Stimulated activated CD8-positive, alpha-beta memory T cell treated with anti-CD3 and anti-CD28 coated beads, Interleukin-4, amount 100 ng/mL, for 48 hours (primary cell): ENCODE measurements at places on chromosomes 11 and 22.

GRCh38 chr11:42407341-42407740, 904.5 kb upstream of the API5 start:
- no peak for DNase-seq

GRCh38 chr11:32606220-32606619, 22.6 kb downstream of the EIF3M start:
- DNase-seq = no peak

DNA sequence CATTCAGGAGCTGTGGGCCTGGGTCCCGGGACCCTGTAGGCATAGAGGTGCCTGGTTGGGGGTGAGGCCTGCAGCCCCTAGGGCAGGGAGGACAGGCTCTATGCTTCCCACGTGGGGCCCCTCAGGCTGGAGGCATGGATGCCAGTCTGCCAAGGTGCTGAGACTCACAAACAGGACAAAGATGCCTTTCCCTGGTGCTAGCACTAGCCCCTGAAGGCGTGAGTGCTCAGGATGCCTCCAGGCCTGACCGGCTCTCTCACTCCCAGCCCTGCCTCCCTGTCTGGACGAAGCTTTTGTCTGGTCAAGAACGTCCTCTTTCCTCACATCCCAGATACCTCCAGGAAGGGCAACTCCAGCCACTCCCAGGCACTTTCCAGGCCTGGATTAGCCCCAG, 2.1 kb downstream of the CDC42BPG start:
- DNase-seq = no peak

DNA sequence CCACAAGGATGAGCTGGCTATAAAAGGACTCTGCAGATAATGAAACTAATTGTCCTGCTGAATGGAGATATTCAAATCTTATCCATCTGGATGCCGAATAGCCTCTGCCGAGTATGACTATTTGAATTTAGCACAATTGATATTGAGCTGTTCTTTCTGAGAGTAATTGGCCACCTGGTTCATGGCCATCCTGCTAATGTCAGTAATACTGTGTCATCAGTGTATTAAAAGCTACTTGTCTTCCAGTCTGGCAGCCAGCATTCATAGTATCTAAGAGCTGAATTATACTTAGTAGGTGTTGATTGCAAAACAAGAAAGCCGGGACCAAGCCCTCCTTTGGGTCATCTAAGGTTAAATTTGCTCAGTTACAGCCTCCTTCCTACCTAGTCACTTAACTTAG, 310.7 kb upstream of the NCAM1 start:
- no peak for DNase-seq

- no peak for DNase-seq
Measured at GRCh38 chr11:2536440-2536989, 91.7 kb downstream of the KCNQ1 start.

GRCh38 chr11:106520146-106520912, 442.9 kb downstream of the AASDHPPT start:
- no peak for DNase-seq

- no peak for DNase-seq
Measured at GRCh38 chr11:85495918-85496317, 131.2 kb downstream of the DLG2 start.

GRCh38 chr22:36155702-36156101, 4.9 kb downstream of the APOL3 start:
- no peak for DNase-seq
